ENCODE measurements at places on chromosomes 7 and 10.

DNA sequence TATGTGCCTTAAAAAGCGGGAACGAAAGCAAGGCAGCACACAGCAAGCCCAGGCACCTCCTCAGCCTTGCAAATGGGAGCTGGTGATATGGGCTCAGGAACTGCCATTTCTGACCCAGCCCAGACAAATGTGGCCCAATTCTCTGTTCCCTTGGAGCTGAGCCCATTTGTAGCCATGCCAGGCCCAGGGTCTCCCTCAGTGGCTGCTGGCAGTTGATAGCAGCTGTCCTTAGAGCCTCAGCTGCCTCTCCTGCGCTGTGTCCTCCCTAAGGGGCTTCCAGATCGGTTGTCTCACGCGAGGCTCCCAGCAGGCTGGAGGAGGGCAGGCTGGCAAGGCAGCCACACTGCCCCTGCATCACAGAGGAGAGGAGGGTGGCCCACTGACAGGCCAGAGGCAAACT lies 275.8 kb downstream of the KCNMA1 start:
- no peak for DNase-seq

DNA sequence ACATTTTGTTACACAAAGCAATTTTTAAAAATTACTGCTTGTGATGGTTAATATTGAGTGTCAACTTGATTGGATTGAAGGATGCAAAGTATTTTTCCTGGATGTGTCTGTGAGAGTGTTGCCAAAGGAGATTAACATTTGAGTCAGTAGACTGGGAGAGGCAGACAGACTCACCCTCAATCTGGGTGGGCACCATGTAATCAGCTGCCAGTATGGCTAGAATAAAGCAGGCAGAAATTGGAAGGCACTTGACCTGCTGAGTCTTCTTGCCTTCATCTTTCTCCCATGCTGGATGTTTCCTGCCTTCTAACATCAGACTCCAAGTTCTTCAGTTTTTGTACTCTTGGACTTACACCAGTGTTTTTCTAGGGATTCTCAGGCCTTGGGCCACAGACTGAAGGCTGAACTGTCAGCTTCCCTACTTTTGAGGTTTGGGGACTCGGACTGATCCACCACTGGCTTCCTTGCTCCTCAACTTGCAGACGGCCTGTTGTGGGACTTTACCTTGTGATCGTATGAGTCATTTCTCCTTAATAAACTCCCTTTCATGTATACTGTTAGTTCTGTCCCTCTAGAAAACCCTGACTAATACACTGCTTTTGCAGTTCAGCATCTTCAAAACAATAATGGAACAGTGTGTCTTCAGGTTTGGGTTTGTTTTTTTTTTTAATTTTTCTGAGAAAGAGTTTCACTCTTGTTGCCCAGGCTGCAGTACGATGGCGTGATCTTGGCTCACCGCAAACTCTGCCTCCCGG lies 244.1 kb upstream of the SEMA3C start:
- DNase-seq, result no peak

DNA sequence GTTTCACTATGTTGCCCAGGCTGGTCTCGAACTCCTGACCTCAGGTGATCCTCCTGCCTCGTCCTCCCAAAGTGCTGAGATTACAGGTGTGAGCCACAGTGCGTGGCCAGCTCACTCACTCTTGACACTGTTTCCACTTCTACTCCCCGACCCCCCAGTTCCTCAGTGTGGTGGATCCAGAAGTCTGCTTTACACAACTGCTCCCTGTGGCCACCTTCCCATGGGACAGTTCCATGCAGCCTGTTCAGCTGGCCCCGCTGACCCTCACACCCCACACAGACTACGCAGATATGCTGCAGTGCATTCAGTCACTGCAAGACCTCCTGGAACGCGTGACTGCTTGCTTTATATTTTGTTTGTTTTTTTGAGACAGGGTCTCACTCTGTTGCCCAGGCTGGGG lies 86.4 kb downstream of the SEPTIN14 start:
- no peak for DNase-seq

DNA sequence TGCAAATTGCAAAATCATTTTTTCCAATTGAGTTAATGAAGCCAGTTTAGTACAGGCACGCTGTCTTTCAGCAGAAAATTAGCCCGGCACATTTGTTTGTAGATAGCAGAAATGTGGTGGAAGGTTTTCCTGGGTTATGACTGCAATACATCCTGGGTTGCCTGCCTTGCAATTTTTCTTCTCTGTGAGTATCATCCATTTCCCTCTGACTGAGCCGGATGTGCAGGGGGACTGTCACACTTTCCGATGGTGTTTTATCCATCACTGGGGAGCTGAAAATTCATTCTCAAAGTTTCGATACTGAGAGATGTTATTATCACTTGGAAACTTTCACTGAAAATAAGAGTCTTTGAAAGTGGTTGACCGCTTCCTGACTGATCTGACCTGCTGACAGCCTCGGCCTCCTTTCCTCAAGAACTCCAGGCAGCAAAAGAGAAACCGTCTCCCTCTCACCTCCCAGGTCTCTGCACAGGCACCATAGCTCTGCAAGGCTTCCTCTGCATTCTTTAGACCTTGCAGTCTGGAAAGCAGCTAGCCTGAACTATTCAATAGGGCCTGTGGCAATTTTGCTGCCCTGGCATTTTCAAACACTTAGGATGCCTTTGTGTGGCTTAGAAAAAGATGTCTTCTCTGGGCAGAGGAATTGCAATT lies 320.8 kb upstream of the NRP1 start:
- no peak for DNase-seq

DNA sequence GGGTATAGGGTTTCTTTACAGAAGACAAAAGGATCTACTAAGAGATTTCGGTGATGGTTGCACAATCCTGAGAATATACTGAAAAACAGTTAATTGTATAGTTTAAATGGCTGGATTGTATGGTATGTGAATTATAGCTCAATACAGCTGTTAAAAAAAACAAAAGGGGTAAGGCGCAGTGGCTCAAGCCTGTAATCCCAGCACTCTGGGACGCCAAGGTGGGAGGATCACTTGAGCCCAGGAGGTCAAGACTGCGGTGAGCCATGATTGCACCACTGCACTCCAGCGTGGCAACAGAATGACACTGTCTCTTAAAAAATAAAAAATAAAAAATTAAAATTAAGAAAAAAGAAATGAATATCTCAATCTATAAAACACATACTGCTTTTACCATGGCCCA lies 18.5 kb downstream of the ESYT2 start:
- DNase-seq, result no peak

- no peak for DNase-seq
These were observed 182.1 kb downstream of the ZMYND11 start for GRCh38 chr10:317271-317769.

DNA sequence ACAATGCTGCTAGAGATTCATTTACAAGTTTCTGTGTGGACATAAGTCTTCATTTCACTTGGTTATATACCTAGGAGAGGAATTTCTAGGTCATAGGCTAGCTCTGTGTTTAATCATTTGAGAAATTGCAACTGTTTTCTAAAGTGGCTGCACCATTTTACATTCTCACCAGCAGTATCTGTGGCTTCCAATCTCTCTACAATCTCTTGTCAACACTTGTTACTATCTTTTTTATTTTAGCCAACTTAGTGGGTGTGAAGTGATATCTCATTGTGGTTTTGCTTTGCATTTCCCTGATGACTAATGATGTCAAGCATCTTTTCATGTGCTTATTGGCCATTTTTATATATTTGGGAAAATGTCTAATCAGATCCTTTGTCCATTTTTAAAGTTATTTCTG lies 53.0 kb upstream of the DRGX start:
- no peak for DNase-seq

- no peak for DNase-seq
These were observed 51.8 kb downstream of the CAV1 start for GRCh38 chr7:116576350-116577319.

GRCh38 chr7:17227766-17228490 lies 70.5 kb upstream of the AHR start:
- DNase-seq, result no peak

DNA sequence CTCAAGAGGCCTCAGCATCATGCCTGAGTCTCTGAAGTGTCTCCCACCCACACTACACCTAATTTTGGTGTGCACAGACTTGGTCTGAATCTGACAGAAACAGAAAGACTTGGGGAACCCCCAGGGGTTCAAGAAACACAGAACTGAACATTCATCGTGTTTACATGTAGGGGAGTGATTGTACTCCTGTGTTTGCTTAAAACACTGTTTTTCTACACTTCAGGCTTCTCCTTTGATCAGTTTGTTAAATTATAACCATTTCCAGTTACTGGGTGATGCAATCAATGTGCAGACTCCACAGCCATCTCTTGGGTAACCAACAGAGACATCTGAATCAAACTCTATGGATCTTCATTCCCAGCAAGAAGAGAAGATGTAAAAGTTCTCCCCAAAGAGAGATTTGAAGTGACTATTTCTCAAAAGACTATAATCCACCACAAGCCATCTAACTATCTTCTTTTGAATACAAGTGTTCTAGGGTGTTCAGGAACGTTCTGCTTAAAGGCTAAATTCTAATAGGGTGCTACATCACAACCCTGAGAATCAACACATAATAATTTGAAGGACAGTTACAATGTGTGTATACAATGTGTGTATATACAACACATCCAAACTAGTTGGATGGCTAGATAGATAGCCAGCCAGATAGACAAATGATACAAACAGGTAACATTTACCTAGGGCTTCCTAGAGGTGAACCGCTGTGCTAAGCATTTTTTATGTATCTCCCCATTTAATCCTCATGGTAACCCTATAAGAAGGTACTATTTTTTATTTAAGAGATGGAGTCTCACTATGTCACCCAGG lies 34.2 kb downstream of the DNAJC12 start:
- no peak for DNase-seq

- DNase-seq, result no peak
These were observed 309.4 kb downstream of the AUTS2 start for GRCh38 chr7:69907720-69908119.

GRCh38 chr10:18185621-18186020 lies 45.4 kb downstream of the CACNB2 start:
- DNase-seq, result no peak

DNA sequence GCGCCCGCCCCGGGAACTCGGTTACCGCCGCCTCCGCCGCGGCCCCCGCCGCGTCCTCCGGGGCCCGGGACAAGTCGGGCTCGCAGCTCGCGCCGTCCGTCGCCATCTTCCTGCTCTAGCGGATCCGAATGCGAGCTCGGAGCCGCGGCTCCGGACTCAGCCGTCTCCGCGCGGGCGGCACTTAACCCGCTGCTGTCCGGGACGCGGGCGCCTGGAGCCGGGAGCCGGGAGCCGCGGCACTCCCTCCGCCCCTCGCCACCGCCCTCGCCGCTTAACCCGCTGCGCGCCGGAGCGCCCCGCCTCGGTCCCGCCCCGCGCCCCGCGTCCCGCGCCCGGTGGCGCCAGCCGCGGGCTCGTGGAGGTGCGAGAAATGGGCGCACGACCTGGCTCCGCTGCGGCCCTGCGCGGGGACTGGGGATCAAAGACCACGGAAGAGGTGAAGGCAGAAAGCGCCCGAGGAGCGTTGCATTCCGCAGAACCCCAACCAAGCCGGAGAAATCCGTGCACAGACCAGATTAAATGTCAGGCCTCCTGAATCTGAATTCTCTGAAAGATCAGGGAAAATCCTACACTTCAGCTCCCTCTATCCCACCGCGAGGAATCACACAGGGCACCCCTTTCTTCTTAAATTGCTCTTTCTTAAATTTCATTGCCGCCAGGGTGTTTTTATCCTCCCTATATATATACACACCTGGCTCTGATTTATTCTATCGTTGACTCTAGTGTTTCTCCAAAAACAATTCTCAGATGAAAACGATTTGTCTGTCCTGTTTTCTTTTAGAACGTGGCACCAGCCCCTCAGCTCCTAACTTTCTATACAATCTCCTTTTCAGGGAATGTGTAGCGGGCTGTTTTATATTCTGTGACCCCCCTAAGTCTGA lies at the start of gene CTTNBP2:
Gene CTTNBP2, minus strand, starts transcription at position 132 of the 881 bp plus-strand sequence. Its CDS starts 26 bp downstream, at position 106.
- DNase-seq, result peak; percentile 88

- no peak for DNase-seq
These were observed 3.1 kb downstream of the KLLN start for GRCh38 chr10:87860156-87860795.

DNA sequence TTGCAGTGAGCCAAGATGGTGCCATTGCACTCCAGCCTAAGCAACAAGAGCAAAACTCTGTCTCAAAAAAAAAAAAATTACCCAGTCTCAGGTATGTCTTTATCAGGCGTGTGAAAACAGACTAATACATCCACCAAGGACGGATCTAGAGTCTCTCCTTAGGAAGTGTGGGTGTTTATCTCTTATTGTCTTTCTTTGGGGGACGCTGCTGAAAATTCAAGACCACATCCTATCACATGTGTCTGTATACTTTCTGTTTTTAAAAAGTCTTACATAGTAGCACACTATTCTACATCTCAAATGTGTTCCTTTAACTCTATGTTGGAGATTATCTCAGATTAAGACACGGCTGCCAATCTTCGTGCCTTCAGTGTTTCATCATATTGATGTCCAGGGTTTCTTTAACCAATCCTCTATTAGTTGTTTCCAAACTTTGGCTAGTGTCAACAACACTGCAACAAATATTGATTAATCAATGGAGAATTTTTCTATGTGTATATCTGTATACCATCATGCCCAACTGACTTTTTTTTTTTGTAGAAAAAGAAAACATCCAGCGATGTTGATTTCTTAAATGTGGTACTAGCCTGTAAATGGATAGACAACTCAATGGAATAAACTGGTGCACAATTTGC lies 92.3 kb upstream of the KDM7A start:
- no peak for DNase-seq

GRCh38 chr7:92569137-92569536 lies 21.1 kb downstream of the FAM133B start:
- no peak for DNase-seq

- DNase-seq, result no peak
These were observed 26.6 kb downstream of the PLAU start for GRCh38 chr10:73937333-73938043.

DNA sequence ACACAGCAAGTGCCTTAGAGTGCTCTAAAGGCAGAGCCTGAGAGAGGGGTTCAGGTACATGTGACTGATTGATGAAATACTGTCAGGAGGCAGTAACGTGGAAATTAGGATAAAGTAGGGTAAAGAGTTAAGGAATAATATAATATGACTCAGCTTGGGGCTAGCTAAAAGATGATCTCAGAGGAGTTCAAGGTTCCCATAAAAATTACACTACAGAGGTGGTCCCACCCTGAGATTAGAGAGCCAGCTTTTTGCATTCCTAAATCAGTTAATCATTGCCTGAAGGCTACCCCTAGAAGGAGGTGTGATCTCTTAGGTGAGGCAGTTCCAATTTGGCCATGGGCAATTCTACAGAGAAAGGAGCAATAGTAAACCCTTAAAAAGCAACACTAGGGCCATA lies 5.8 kb downstream of the LIPJ start:
- DNase-seq, result no peak

Measured in lower leg skin (tissue), 4 donors.